ENCODE measurements at places on chromosomes 12 and 14.

- no peak for DNase-seq
These were observed 36.2 kb upstream of the MEG3 start for GRCh38 chr14:100789460-100790417.

- DNase-seq = no peak
These were observed 22.7 kb upstream of the PPP2R5C start for GRCh38 chr14:101738703-101739320.

DNA sequence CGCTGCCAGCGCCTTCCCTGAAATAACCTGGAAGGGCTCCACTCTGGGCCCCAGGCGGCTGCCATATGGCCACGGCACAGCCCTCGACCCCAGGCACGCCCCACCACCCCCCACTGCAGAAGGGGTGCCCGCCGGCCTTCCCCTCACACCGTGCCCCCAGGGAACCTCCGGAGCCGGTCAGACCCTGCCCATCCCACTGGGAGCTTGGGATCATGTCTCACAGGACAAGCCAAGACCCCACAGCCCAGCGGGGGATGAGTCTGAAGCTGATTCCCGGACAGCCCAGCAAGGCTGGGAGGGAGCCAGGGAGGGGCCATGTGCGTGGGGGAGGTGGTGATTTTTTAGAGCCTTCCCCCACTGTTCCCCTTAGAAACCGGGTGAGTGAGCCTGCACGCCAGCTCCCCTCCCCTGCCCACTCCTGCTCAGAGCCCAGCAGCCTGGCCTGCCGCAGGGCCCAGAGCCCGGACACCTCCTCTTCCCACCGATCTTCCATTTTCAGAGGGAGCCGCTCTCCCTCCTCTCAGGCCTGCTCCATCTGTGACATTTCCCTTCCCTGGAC, 1.4 kb downstream of the RIMBP2 start:
- DNase-seq = no peak

GRCh38 chr14:57297852-57298251, 29.1 kb downstream of the AP5M1 start:
- DNase-seq = no peak

- no peak for DNase-seq
These were observed 4.2 kb downstream of the PDE3A start for GRCh38 chr12:20372326-20373096.

- no peak for DNase-seq
These were observed 40.6 kb downstream of the GXYLT1 start for GRCh38 chr12:42104087-42104486.

- DNase-seq = no peak
These were observed 12.4 kb downstream of the ATF7 start for GRCh38 chr12:53613821-53614220.

- no peak for DNase-seq
These were observed 6.7 kb downstream of the BTBD6 start for GRCh38 chr14:105255021-105255507.

DNA sequence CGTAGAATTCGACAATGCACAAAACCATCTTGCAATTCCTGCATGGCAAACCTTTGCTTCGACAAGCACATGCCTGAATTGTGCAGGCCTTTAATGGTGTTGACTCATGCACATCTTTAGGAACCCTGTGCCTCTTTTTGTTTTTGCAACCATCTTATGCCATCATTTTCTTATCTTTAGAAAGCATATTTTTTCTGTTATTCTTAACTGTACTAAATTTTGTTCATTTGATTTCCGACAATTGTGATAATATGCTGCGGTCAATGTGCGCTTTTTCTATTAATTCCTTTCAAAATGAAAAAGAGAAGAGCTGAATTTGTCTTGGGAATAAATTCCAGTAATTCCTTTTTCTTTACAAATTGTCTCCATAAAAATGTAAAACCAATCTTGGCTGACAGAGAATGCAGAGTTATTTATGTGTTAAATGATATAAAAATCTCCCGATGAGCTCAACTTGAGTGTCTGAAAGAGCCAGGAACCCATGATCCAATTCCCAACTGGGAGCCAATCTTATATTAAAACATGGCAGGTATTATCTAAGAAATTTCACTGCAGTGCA, 20.1 kb upstream of the CDK17 start:
- no peak for DNase-seq

- no peak for DNase-seq
These were observed 252.2 kb upstream of the FOXN3 start for GRCh38 chr14:89669193-89669592.

DNA sequence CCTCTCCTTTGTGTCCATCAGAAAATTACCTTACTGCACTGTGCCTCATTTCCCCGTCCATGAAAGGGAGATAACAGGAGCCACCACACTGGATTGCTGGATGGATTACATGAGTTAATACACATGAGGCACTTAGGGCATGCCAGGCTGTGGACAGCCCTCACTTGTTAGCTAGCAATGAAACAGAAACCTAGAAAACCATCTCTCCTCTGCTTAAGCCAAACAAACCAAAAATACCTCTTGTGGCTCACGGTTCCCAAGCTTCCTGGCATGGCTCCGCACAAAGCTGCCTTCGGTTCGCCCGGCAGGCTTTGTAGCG, 660 bp upstream of the HCFC2 start:
- no peak for DNase-seq

- no peak for DNase-seq
These were observed 1.7 kb upstream of the AKAP6 start for GRCh38 chr14:32327255-32327961.

DNA sequence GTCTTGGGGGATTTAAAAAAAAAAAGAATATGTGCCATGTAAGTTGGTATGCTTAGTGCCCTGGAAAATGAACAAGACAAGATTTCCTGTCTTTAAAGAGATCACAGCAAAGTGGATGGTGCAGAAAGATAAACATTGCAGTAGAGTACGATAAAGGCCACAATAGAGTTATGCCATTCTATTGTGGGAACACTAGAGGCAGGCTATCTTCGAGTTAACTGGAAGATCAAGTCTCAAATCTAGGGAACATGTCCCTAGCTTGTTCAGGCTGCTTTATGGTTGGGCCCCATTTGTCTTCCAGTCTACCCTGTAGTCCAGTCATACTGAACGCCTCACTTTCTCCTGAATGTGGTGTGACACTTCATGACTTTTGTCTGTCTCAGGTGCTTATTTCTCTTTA, 18.7 kb upstream of the CCT2 start:
- DNase-seq = no peak

DNA sequence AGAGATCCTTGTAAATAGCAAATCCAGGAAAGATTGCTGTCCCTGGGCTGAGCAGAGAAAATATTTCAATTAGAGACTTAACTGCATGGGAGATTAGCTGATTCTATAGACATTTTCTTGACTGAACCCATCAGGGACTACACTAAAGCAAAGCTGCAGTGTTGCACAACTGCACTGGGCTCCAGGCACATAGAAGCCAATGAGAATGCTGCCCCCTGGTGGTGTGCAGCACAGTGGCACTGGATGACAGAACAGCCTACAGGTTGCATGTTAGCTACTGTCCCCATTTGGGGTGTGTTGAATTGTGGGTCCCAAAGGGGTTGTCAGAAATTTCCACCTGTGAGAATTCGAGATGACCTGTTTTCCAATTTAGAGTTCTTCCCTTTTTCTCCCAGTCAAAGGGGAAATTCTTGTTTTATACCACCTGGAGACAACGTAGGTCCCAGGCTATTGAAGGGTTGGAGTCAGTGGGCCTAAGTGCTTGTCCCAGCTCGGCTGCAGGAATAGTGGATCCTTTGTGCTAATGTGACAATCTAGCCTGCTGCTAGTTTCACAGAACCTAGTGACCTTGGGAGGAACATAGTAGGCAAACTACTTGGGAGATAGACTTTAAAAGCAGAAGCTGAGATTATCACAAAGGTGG, 114.7 kb downstream of the SLC8A3 start:
- peak; percentile 50 for DNase-seq

- no peak for DNase-seq
These were observed 6.7 kb upstream of the KRT86 start for GRCh38 chr12:52267699-52268098.

DNA sequence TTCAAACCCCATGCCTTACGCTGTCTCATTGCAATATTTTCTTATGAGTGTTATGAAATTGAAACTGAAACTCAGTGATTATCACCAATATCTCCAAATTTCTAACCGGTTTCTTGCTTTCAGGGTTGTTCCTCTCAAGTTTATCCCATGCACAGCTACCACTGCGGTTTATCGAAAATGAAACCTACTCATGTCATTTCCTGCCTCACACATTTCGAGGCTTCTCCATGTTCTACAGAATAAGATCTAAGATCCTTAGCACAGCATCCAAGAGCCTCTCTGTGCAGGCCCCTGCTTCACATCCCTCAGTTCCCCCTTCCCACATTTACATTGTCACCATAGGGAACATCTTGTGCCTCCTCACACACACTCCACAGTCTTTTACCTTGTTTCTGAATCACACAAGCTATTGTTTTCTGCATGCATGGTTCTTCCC, 45.5 kb upstream of the FAR2 start:
- DNase-seq = no peak

- no peak for DNase-seq
These were observed 34.5 kb downstream of the PRKCH start for GRCh38 chr14:61355892-61356325.

GRCh38 chr14:54638135-54638446, 71.2 kb downstream of the SAMD4A start:
- no peak for DNase-seq

- no peak for DNase-seq
These were observed 33.8 kb upstream of the GALNT16 start for GRCh38 chr14:69226178-69226577.

GRCh38 chr12:20350495-20350894, 17.8 kb upstream of the PDE3A start:
- no peak for DNase-seq

DNA sequence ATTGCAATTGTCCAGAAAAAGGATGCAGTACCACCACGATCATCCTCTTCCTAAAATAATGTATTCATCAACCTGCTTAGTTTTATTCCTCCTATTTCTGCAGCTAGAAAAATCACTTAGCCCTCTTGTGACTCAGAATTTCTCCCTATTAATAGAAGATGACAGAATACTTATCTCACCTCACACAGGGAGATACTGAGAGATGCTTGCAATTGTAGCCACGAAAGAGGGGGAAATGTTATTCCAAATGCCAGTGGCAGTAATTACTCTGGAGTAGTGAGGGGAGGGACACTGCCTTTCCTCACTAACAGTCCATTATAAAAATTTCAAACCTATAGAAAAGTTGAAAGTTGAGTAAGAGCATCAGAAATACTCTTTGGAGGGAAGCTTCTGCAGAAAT, 11.8 kb upstream of the DUSP6 start:
- no peak for DNase-seq

- DNase-seq = no peak
These were observed 39.0 kb downstream of the CKB start for GRCh38 chr14:103483600-103483999.

DNA sequence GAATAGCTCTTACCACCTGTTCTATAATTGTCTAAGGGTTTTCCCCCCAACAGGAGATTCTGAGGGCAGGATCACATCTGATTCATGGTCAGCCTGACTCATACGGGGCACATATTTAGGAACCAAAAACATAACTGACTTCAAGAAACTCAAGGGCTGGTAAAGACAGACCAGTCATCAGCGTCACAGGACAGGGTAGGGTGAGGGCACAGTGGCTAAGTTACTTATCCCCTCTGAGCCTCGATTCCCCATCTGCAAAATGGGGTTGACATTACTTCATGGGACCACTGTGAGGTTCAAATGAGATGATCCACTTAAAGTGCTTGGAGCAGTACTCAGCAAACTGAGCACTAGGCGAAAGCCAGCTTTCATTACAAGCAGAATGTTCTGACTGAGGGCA, 606 bp downstream of the CINP start:
- DNase-seq = no peak

GRCh38 chr14:88660056-88660455, 97.2 kb downstream of the ZC3H14 start:
- no peak for DNase-seq

DNA sequence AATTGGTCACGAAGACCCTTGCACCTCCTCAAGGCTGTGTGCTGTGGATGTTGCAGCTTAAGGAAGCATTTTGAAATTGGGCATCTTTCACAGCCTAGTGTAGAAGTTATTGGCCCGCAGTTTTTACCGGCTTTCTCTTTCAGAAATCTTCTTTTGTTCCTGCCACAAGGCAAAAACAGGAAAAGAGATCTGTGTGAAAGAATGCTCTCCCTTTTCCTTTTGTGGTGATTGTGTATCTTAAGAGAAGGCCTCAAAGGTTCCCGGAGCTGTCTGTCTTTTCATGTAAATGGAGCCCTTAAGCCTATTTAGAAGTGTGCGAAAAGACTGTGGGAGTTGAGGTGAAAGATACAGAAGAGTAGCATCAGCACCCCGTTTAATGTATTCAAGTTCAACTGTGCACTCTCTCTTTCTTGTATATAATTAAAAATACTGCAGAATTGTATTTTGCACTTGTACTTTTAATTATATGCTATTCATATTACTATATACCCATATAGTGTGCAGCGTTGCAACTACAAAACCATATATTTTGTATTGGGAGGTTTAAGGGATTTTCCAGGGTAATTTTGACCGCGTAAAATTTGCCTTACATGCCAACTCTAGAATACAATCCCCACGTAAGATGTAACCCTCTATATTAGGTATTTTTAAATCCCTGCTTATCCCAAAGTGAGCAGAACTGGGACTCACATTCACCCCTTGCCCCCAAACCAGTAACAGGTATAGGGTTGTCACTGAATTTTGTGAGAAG, 441.7 kb downstream of the RAD51B start:
- DNase-seq = no peak

- DNase-seq = no peak
These were observed 491.8 kb downstream of the NPAS3 start for GRCh38 chr14:33430414-33431035.

GRCh38 chr12:92065639-92066038, 80.0 kb downstream of the BTG1 start:
- no peak for DNase-seq

DNA sequence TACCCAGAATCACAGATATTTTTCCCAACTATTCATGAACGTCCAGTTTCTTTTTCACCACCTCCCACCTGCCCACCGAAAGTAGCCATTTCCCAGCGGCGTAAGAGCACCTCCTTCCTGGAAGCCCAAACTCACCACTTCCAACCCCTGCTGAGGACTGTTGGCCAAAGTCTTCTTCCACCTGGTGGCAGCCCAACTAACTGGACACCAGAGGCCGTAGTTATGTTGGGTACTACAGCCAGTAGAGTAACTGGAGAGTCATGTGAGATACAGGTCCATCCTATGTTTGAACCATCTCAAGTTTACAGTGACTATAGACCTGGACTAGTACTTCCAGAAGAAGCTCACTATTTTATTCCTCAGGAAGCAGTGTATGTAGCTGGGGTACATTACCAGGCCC, 81.6 kb downstream of the RAD52 start:
- DNase-seq = no peak

- DNase-seq = no peak
These were observed 270.3 kb downstream of the NRXN3 start for GRCh38 chr14:78440356-78440894.

DNA sequence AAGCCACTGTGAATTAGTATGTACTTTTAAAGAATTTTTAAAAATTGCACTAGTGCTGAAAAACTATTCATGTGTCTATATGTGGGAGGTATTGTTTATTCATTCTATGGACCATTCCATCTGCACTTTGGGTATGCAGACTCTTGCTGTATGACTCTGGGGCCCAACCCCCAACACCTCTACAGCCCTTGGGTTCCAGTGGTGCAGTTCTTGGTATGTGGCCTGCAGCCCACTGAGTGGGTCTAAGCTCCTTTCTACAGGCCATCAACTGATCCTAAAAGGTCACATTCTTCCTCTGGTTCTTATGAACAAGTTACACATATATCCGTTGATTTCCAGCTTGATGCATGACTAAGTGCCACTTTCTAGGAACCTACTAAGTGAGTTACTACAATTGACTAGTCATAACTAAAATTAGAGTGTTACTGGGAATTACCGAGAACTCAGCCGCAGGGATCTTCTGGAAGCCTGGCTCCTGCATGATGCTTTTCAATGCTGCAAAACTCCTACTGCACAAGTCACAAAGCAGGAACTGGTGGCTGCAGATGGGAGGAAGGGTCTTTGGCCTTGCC, 62.4 kb upstream of the MED13L start:
- no peak for DNase-seq
